Progenitor cell of endocrine pancreas (in vitro differentiated cells): ENCODE measurements at places on chromosomes 2 and 18. TPM values are rescaled to one million over a fixed set of nuclear protein-coding genes. Genes with fewer than 3 reads are reported as not detected.
A peak's percentile ranks its signal among the peaks of the same experiment; 100 is the strongest.

The CLASP1 gene
- total RNA-seq, result 98.4 and 102 TPM in 2 replicates

DNA sequence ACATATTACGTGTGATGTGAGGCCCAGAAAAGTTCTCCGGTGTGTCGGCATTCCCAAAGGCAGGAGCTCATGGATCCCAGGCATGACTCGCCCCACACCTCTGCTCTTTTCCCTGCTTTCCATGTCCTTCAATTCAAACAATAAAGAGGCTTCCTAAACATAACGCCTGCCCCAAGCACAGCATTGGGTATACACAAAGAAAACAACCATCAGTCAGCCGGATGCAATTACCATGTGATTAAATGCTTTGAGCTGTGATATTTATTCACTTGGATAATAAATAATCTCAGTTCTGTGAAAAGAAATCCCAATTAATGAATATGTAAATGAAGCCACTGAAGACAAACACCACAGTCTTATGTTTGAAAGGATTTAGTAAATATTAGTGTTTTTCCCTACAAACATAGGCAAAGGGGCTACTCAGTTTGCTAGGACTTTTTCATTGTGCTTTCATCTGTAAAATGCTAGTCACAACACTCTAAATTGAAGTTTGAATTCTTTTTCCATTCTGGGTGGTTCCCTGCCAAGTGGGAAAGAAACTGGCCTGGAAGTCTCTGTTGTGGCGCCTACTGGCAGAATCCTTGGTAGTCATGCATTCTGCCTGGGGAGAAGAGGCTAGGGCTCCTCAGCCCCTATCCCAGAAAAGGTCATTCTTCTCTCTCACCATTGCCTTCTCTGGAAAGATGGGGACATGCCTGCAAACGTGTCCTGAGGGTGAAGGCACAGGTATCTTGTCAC is 144.7 kb downstream of the COL6A3 start:
- no peak for DNase-seq

The CAVIN2 gene
- total RNA-seq, result 0.11 and 0.17 TPM in 2 replicates

- DNase-seq, result no peak
Measured at GRCh38 chr2:184154438-184154837, 443.9 kb upstream of the ZNF804A start.

- peak; percentile 29 for DNase-seq
Measured at GRCh38 chr2:20223407-20224163, 1.3 kb downstream of the SDC1 start.

GRCh38 chr2:85419009-85419675 is 628 bp downstream of the SH2D6 start:
- no peak for DNase-seq

DNA sequence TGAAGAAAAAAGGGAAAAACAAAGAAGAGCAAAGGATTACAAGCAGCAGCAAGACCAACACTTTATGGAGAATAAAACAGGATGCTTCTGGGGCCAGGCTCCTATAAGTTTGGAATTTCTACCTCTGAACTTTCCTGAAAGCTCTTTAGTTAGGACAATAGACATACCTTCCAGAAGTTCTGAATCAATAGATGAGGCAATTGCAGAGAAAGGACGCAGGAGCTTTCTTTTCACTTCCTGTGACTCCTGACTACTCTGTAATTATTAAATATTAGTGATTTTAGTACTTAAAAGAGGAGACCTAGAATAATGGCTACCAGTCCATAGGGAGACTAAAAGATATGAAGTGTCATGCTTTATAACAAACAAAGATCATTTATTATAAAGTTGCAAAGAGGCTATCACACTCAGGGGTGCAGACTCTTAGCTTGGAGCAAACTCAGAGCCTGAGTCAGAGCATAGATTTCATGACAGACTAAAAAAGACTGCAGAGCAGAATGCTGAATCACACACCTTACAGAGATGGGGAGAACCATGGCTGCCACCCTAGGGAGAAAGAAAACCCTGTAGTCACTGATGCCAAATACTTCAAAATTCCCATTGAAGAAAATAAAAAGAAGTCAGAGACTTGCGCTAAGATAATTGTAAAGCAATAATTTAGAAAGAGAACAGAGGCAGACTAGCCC is 52.5 kb upstream of the FAM136A start:
- no peak for DNase-seq

DNA sequence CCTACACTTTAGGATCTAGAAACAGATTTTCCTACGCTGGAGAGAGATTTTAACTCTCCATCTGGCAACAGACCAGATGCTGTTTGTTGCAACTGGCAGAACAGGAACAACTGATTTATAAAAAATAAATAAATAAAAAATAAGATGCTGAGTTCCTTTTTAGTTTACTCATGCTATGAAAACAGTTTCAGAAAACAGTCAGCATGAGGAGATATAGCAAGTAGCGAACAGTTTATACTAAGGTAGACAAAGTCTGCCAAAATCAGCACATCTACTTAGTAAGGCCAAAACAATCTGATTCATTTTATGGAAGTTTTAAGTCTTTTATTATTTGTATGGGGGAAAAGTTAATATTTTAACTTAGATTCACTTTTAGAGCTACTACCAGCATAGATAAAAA is 974.0 kb upstream of the CNTNAP5 start:
- DNase-seq, result no peak

DNA sequence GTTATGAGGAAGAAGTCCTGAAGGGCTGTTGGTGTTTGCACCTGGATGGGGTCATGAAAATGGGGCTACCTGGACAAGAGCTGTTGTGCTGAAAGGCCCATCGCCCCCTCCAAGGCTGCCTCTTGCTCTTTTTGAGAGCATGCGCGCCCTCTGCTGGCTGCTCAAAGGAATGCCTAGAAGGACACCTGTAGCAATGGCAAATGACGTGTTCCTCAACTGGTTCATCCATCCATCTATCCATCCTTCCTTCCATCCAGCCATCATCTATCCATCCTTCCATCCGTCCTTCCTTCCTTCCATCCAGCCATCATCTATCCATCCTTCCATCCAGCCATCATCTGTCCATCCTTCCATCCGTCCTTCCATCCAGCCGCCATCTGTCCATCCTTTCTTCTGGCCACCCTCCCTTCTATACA is 17.2 kb upstream of the RPL31 start:
- DNase-seq, result peak; percentile 67

- DNase-seq, result no peak
Measured at GRCh38 chr18:59865241-59865986, 34.4 kb upstream of the PMAIP1 start.

- DNase-seq, result no peak
Measured at GRCh38 chr2:17589406-17590035, 49.0 kb downstream of the VSNL1 start.

DNA sequence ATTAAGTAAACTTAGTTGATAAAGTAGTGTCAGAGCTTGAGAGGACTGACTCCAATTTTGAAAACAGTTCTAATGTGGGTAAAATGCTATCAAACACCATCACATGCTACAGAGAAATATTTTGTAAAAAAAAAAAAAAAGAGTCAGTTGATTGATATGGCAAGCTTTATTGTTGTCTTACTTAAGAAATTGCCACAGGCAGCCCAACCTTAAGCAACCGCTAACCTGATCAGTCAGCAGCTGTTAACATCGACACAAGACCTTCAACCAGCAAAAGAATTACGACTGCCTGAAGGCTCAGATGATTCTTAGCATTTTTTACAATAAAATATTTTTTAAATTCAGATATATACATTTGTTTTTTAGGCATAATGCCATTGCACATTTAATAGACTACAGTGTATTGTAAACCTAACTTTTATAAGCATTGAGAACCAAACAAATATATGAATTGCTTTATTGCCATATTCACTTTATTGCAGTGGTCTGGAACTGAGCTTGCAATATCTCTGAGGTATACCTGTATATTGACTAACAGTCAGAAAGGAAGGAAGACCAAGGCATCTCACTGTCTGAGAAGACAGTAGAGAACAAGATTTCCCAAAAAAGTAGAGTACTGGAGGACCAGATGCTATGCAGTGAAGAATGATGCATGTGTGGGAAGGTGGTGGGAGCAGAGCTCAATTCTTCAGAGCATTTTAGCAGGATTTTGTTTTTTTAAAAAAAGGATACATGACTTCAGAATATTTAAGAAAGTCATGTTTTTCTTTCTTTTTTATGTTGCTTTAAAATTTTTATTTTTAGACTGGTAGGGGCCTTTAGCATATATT is 973.8 kb upstream of the GYPC start:
- no peak for DNase-seq

DNA sequence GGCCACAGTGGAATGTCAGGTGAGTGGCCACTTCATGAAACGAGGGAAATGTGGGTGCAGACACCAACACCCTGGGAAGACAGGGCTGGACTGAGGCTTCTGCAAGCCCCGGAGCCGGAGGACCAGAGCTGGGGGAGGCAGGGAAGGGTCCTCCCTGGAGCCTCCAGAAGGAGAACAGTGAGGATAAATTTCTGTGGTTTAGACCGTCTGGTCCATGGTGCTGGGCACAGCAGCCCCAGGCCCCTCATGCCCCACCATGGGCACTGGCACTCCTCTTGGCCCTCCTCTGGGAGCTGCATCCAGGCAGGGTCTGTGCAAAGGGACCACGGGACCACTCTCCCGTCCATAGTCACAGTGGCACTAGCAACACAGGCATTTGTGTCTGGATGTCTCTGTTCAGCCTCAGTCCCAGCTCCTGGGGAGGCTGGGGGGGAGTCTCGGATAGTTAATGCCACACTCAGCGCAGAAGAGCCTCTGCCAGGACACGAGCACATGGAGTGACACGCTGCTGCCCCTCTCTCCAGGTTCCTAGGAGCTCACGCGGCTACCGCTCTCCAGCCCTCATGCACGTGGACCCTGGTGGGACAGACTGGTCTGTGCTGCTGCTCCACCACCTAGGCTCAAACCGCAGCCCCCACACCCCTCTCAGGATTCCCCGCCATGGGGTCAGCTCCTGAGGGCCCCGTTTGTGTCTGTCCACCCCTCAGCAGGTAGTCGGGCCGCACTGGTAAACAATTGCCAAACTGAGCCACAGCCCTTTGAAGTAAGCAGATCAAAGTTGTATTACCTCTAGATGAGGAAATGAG is 305.9 kb upstream of the SALL3 start:
- no peak for DNase-seq

DNA sequence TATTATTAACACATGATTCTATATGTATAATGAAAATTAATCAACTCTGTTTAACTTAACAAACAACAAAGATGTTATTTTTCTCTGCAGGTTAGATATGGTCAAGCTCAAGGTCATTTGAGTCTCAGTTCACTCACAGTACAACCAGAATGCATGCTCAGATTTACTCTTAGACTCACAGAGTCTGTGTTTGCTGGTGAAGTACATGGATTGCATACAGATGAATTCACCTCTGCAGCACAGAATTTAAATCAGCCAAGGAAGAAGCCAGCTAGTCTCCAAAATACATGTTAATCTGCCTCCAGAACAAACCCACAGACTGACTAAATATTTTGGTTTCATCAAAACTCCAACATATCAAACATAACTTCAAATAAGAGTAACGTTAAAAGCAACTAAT is 424.5 kb downstream of the RAD51AP2 start:
- no peak for DNase-seq

The RAB27B gene
- total RNA-seq, result 13.4 and 15.4 TPM in 2 replicates

DNA sequence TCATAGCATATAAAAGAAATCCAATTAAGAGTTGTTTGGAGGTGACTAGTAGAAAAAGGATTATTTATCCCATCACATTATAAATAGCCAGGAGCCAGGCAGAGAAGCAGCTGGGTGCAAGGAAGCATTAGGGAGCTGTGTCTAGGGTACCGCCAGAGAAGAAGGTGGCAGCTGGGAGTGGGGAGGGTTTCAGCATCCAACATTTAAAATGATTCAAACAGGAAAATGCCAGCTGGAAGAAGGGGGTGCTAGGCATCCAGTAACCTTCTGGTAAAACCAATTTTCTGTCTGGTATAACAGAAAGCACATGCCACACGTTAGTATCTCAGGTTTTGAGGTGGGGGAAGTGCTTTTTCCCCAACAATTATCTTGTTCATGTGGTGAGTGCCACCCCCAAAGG is 452.4 kb downstream of the ZEB2 start:
- DNase-seq, result no peak

The ACMSD gene
- not detected in 2 replicates for total RNA-seq

The SCYGR4 gene
- total RNA-seq, result not detected in 2 replicates

DNA sequence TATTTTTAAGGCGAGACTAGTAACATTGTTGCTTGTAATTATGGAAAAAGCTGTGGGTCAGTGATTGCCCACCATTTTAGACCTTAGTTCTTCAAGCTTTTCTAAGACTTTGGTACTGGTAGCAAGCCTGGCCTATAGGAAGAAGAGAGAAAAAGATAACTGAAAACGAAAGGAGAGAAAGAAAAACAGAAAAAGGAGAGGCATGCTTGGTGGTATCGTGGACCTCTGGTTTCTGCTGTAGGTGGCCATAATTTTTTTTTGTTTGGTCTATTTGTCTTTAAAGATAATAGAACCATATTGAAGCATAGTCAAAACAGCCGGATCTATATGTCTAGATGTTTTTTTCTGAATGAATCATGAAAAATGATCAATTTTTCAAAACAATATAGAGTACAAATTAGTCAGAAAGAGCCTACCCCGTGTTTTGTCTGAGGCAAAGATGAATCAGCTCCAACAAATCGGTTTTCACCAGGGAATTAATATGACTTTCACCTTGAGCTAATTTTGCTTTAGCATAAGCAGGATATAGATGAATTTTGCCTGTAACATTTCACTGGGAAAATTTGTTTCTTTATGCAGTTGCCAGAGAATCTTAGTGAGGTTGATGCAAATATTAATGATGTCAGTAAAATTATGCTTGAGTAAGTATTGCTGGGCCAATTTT is 45.7 kb downstream of the CCDC85A start:
- DNase-seq, result no peak

GRCh38 chr18:62852851-62853250 is 137.5 kb downstream of the PHLPP1 start:
- DNase-seq, result no peak

DNA sequence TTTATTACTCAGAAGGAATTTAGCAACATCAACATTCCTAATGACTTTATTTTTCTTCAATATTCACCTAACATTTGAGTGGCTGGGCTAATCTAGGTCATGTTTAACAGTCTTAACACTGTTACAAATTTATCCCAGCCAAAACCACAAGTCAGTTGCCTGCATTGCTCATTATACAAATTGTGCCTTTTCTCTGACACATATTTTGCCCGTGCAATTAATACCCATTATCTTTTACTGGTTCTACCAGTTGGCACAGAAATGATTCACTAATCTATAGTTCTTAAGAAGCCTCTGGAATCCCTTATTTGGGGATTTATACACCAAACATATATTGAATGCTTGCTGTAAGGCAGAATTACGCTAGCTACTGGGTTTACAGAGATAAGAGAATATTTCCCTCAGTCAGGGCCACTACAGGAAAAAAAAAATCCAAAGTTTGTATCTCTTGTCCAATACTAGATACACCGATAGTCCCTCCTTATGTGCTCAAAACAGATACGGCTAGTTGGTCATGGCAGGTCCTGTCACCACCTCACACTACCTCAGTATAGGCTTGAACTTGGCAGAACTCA is 46.3 kb downstream of the ZCCHC2 start:
- DNase-seq, result no peak

The DUSP2 gene
- total RNA-seq, result 0.64 and 0.93 TPM in 2 replicates
